Natural killer cell (primary cell): ENCODE measurements at places on chromosomes 3 and 15.

DNA sequence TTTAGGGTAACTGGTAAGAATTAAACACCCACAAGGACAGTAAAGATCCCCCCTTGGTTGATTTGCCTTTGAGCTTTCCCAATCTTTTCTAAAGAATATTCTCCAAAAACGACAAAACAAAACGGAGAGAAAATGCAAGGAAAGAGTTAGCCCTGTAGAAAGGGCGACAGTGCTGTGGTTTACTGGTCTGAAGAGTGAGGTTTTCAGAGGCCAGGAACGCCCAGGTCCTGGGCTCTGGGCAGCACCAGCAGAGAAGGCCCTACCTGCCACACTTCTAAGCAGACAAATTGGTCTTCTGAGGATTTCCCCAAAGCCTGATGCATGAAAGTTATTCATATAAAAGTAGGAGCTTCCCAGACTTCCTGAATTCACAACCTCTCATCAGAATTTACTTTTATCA is 119.3 kb downstream of the KCNMB2 start:
- DNase-seq = no peak

DNA sequence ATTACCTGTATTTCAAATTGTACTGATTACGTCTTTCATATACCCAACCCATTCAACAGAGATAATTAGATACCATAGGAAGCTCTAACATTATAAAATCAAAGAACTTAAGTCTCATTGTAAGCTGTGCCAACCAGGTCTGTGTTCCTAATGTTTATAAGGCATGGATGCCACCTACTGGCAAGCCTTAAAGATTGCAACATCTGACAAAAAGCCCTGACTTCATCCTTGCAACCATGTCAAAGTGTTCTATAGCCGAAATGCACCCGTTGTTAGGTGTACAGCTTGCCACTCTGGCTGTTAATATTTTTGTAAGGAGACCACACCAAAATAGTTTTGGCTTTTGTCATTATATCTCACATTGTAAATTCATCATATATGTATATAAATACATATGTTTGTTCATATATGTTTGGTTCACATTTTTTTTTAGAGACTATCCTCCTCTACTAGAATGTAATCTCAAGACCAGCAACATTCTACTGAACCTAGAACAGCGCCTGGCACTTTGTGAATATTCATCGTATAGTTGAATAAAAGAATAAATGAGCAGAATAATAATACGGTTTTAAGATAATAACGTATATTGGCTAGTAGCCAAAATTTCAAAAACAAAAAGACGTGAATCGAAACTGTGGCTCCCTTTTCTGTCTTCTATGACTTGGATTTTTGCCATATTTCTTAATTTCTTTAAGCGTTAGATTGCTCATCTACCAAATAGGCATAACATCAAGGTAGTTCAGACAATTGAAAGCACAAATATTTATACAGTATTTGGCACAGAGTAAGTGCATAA is 258.1 kb downstream of the TBL1XR1 start:
- DNase-seq = peak; percentile 67

DNA sequence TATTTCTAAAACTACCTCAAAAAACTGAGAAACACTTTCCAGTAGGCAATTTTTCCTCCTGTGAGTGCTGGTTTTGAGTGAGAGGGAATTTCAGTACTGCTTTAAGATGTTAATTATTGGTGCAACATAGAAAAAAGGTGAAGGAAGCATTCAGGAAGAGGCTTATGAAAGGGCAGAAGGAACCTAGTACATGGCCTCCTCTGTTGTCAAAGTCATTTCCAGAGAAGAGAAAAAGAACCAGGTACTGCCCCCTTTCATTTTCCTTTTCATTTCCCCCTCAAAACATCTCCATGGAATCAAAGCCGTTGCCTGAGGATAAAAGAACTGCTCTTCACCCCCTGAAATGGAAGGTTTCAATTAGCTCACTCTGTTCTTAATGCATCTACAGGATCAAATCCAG is 19.8 kb downstream of the RARRES1 start:
- DNase-seq = no peak

GRCh38 chr15:34621675-34622074 is 38.2 kb upstream of the GOLGA8B start:
- DNase-seq = peak; percentile 11

- no peak for DNase-seq
Observed at GRCh38 chr3:96813134-96813819, 1.1 kb upstream of the EPHA6 start.

DNA sequence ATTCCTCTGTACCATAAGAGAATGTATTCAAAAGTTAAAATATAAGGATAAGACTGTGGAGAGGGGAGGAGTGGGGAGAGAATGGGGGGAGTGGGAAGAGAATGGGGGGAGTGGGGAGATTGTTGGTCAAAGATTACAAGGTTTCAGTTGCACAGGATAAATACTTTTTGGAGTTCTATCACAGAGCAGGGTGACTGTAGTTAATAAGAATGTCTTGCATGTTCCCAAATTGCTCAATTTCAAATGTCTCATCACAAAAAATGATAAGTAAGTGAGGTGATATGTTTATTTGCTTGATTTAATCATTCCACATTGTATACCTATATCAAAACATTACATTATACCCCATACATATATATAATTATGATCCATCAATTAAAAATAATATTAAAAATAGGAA is 23.0 kb upstream of the MEF2A start:
- no peak for DNase-seq

DNA sequence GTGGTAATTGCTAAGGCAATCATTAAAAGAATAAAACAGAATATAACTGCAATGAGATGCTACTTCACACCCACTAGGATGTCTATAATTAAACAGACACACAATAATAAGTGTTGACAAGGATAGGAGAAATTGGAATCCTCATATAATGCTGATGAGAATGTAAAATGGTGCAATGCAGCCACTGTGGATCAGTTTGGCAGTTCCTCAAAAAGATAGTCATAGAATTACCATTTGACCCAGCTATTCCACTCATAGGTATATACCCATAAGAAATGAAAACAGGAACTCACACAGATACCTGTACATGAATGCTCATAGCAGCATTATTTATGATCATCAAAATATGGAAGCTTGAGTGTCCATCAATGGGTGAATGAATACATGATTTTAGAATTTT is 9.6 kb upstream of the RNF111 start:
- DNase-seq = no peak

DNA sequence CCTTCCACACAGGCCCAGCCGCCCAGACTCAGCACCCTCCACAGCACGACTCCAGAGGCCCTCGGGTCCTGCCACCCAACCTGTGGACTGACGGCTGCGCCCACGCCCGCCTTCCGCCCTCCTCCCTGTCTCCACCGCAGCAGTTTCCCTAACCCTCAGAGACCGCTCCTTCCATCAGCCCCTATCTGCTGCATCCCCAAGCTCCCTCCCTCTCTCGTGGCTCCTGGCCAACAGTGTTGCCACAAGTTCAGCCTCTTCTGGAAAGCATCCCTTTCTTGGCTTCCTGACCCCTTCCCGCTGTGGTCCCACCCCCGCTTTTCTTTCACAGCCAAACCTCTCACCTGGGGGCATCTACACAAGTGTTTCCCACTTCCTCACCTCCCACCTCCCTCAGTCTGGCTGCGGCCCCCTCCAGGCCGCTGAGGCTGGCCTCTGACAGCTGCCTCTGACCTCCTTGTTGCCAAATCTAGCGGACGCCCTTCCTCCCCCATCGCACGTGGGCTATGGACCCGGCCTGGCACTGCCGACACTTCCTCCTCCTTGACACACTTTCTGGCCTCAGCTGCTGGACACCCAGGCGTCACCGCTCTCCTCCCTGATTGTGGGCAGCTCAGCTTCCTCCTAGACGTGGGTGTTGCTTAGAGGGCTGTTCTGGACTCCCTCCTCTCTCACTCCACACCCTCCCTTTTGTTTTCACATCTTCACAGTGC is 168.8 kb upstream of the TLE3 start:
- DNase-seq = peak; percentile 37

GRCh38 chr3:119187266-119187665 is 13.9 kb downstream of the UPK1B start:
- DNase-seq = no peak

GRCh38 chr3:54067055-54067698 is 55.2 kb upstream of the CACNA2D3 start:
- no peak for DNase-seq

DNA sequence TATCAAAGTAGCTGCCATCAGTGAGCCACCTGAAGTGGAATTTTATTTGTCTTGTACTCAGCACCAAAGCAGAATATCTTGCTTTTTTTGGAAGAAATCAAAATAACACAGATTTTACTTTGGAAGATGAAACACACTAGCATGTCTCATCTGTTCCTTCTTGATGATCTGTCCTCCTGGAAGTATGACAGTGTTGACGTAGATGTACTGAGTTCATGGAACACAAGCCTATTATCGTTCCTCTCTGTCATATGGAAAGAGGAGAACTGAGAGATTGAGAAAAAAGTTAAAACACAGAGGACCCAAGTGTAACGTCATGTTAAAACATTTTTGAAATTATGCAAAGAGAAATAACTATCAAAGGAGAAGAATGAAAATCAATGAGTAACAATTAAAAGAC is 340.2 kb downstream of the ROBO2 start:
- no peak for DNase-seq

DNA sequence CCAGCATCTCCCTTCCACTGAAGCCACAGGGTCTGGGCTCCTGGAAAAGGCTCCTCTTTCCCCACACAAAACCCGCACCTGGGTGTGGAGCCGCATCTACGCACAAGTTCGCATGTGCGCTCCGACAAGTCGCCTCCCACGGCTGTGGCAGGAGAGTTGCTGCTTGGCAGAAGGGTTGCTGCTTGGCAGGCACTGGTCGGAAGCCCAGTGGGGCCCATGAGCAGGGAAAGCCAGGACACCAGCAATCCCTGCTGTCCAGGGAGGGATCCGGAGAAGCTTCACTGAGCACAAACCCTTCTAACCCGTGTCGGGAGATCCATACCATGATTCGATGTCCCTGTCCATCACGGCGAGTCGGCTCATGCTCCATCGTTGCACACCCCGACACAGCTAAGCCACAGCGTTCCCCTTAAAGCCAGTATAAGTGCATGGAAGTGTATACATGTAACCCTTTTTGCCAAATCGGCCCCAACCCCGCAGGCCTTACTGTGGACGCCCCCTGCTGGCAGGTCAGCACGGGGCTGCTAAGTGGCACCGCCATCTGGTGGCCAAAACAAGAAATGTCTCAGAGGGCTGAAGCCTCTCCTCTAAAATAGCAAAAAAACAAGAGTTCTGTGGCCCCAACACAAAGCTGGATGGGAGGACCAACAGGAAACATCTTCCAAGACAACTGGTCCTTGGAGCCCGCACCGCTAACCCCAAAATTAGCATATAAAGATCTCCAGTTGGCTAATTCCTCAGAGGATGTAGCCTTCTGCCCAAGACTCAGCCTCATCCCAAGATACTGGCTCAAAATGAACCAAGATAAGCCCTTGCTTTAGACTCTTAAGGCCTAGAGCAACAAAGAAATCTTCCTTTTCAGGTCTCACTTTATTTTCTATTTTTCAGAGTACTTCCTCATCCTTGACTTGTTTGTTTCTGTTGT is 8.3 kb downstream of the ANKRD63 start:
- DNase-seq = peak; percentile 95

DNA sequence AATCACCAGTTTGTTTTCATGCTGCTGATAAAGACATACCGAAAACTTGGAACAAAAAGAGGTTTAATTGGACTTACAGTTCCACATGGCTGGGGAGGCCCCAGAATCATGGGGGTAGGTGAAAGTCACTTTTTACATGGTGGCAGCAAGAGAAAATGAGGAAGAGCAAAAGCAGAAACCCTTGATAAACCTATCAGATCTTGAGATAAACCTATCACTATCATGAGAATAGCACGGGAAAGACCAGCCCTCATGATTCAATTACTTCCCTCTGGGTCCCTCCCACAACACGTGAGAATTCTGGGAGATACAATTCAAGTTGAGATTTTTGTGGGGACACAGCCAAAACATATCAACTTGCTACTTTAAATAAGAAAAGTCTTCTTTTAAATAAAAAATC is 28.9 kb downstream of the CD200R1L start:
- no peak for DNase-seq

DNA sequence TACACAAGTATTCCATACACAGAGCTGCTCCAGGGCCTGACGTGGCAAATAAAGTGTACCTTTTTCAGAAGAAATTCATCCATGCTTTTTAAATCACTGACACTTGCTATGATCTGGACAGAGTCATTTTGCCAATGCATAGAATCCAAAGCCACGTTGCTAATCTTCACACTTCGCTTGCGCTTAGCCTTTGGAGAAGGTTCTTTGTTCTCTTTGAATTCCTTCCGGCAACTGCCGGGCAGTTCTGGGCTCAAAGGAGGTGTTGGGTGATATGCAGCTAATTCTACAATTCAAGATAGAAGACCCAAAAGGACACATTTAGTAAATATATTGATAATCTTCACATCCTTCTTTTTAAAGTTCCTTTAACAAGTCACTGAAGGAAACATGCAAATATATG is 69.9 kb downstream of the NR2E3 start:
- DNase-seq = no peak

DNA sequence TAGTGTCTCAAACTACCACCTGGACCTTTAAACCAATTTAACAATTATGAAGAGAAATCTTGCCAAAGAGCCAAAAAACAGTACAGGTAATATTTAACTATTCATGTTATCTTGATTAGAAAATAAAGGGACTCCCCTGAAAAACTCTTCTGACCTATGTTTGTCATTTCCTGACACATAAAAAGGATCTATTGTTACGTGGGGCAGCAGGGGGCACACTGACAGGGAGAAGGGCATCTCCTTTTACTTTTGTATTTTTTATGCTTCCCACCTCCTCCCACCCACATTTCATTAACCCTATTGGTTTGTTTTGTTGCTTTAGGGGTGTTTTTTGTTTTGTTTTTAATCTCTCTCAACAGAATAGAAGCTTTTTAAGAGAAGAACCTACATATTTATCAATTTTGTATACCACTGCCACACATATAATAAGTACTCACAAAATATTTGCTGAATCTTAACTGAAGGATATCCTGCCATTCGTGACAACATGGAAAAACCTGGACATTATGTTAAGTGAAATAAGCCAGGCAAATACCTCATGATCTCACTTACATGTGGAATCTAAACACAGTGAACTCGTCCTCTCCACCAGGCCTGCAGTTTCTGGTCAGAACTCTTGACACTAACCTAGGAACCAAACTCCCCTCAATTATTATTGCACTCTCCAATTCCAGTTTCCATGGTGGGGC is 17.7 kb downstream of the STAG1 start:
- no peak for DNase-seq

GRCh38 chr3:171297207-171297606 is 163.0 kb downstream of the TNIK start:
- DNase-seq = no peak
